Right kidney (tissue), 9 donors: ENCODE measurements at places on chromosomes 3 and 15.

DNA sequence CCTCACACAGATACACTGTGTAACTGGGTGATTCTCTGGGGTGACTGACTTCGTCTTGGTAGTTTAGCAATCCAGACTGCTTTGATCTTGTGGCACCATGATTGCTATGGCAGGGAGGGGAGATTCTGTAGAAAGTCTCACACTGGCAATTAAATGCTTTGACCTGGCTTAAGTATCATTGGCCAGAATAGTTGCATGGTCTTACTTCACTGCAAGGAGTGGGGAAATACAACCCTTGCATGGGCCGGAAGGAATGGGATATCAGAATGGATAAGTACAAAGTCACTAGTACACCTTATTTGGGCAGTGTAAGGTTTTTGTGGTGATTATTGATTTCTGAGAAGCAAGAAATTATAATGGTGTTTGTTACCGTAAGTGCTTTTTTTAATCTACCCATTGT, 153.8 kb downstream of the UBE2E2 start:
- no peak for DNase-seq

- DNase-seq, result no peak
These were observed 4.8 kb upstream of the CSK start for GRCh38 chr15:74776821-74777768.

GRCh38 chr15:43239732-43240491, 19.1 kb upstream of the EPB42 start:
- DNase-seq, result no peak

DNA sequence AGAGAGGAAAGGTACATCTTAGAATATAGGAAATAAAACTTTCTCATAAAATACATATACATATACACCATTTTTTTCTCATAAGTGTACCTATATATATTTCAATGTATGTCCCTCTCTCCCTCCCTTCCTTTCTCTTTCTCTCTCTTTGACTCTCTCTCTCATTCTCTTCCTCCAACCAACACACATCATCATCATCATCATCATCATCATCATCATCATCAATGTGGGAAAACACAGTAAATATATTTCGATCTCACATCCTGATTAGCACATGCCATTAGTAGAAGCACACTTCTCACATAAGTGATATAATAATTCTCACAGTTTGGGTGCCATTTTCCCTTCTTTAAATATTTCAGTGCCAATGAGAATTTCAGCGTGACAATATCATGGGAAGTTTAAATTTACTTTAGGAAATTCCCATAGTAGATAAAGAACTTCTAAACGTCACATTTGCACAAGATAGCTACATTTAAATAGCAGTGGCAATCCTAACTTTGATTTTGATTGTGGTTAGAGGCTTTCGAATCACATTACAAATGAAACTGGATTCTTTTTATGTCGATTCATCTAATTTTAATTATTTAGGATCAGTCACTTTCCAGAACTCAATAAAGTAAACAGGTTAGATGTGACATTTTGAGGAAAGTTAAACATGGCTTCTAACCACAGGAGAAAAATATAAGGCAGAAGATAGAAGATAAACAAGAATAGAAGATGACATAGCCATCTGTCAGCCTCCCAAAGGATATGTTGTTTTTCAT, 33.0 kb upstream of the ACTC1 start:
- DNase-seq, result no peak

DNA sequence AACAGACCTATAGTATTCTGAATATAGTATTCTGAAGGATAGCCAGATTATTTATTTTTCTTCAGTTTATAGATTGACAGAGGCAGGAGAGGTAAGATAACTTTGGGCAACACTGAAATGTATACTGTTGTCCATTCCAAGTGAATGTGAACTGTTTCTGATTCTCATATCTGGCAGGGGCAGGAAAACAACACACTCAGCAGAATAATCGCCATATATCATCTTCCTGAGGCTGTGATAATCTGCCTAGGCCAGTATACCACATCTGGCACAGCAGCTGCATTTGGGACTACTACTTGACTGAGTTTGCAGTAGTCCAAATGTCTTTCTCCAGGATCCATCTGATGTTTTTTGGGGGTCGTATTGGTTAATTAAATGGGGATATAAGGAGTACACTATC, 22.4 kb upstream of the SETD2 start:
- no peak for DNase-seq
